ENCODE measurements at places on chromosomes 11 and 22.
A peak's percentile ranks its signal among the peaks of the same experiment; 100 is the strongest.

- no peak for DNase-seq
These were observed 1.6 kb downstream of the CD5 start for GRCh38 chr11:61103851-61104423.

- no peak for DNase-seq
These were observed 24.6 kb downstream of the ELF5 start for GRCh38 chr11:34488855-34489557.

DNA sequence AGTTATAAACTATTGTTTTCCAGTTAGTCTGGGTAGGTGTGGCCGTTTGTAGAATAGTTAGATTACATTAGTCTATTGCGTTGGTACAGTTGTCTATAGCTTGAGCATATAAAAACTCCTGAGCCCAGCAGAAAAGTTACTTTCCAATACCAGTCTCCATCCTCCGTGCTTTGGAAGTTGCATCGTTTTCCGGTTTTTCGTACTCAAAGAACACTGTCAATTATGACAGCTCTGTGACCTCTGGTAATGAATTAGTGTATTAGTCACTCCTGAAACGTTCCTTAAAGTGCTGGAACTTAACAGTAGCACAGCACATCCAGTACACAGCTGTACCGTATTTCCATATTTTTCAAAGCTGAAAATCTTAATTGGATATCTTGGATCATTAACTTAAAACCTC, 808 bp upstream of the MSANTD2 start:
- DNase-seq = no peak

- DNase-seq = no peak
These were observed 109.4 kb upstream of the KIRREL3 start for GRCh38 chr11:127109796-127110480.

DNA sequence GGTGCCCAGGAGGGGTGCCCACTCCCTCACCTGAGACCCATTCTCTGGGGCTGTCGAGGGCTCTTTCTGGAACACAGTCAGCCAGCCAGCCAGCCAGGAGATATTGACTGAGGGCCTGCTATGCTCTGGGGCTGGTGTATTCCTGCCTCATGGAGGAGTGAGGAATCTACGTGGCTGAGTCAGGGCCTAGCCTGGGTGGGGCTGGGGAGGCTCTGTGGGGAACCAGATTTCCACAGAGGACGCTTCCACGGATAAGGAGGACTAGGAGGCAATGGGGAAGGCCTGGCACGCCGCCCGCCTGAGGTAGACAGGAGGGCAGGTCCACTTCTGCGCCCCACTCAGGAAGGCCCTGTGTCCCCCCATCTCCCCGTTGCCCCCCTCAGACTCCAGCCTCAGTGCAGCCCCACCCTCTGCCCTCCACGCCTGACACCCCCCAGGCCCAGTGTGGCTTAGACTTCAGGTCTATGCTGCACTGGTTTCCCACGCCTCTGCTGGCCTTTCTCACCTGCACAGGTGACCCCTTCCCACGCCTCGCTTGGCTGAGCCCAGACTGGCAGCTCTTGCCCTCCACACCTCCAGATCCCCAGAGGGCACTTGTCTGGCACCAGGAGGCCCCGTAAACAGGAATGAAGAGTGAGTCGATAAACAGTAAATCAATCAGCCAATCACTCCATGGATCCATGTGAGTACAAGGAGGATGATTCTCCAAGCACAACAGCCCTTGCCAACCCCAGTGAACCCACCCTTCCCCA, 37.5 kb downstream of the MACROD1 start:
- DNase-seq = no peak

- DNase-seq = no peak
These were observed 13.4 kb downstream of the CD5 start for GRCh38 chr11:61115498-61116224.

DNA sequence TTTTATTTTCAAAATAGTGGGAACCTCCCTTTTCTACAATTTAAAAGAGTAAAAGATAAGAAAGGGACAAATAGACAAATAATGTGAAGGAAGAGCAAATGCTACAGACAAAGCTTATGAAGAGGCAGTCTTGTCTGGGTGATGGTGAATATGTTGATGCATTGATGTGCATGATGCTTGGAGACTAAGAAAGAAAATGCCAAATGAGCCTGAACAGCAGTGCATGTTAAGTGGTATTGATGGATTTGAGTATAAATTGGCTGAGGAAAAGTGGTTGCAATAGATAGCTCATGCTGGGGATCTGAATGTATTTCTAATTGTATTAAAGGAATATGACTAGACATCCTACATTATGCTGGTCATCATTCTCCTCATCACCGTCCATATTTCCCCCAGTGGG, 268.6 kb upstream of the ANO5 start:
- no peak for DNase-seq

DNA sequence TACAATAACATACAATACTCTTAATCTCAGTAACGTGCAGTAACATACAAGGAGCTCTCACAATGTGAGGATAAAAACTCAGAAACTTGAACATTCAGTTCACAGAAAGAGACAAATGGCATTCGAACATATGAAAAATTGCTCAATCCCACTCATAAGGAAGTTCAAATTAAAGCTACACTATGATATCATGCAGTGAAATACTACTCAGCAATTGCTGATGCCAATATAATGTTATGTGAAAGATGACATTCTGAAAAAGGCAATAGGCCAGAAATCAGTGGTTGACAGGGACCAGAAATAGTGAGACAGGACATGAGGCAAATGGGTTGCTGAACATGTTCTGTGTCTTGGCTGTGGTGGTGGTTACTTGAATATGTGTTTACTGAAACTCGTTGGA, 33.7 kb upstream of the PITPNB start:
- no peak for DNase-seq

DNA sequence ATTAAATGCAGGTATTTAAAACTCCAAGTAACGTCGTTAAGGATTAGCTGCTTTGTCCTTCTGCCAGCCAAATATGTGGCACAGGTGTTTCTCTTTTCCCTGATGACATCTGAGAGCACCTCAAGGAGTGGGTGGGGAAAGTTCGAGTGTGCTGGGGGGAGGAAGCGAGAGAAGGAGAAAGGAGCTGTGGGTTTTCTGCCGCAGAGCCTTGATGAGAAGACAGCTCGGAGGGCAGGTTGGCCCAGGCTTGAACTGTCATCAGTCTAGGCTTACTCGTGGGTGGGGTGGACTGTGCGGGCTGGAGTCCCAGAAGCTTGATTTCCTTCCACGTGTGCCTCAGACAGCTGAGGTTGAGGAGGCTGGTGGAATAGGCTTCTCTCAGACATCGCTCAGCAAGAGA, 15.2 kb upstream of the SORL1-AS1 start:
- no peak for DNase-seq

DNA sequence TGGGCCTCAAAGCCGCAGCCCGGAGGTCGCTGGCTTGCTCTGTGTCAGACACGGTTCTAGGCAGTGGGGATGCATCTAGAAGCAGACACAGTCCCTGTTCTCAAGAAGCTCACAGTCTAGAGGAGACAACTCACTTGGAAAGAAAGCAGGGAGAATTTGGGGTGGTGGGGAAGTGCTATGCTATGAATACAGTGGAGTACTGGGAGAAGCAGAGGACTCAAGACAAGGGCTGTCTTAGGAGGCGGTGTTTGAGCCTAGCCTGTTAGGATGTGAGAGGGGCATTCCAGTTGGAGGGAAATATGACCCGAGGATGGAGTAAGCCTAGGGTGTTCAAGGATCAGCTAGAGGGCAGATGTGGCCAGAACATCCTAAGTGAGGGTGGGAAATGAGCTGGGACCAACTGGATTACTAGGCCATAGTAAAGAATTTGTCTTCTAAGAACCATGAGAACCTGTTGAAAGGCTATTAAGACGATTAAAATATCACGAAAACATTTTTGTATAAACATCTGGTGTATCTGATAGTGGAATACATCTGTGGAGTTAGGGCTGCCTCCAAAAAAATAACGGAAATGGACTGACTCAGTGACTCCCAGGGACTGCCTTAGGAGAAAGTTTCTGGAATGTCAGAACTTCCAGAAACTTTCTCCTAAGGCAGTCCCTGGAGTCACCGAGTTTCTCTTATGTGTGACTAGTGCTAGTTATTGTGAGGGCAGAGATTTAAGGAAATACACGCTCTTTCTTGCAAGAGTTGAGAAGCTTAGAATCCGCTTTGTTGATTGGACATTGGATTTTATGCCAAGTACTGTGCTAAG, 1.1 kb upstream of the PITPNB start:
- peak; percentile 2 for DNase-seq

- no peak for DNase-seq
These were observed 63.7 kb downstream of the ETS1 start for GRCh38 chr11:128523641-128524040.

- DNase-seq = no peak
These were observed 50.4 kb upstream of the ARHGAP20 start for GRCh38 chr11:110762590-110762989.

DNA sequence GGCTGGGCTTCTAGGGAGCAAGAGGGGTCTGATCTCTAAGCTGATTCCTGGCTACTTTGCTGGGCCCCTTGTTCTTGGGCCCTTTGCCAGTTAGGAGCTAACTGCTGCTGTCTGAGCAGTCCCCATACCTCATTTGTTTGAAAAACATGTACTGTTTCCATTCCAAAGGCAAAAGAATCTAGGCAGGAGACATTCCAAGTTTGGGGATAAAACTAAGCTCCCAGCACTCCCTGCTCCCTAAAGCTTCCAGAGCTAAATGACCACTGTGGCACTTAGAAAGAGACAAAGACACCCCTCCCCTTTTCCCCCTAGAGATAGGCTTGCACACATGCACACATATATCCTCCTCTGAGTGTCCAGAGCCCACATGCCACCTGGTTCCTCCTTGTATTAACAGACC, 22.7 kb upstream of the RRM1 start:
- DNase-seq = no peak

- DNase-seq = no peak
These were observed 34.8 kb upstream of the SOX10 start for GRCh38 chr22:38018938-38019827.

GRCh38 chr22:26442086-26442756, 13.2 kb downstream of the ASPHD2 start:
- no peak for DNase-seq

DNA sequence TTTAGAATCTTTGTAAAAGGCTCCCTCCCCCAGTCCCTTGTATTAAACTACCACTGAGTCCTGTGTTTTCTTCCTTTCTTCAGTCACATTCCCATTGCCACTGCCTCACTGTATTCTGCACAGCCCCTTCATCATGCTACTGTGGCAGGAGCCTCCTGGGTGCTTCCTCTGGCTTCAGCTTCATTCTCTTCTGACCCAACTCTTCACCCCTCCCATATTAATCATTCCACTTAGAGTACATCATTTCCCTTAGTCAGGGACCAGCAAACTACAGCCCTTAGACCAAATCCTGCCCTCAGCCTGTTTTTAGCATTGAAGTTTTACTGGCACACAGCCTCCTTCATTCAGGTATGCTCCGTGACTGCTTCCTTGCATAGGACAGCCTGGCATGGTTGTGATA, 127.7 kb upstream of the MTNR1B start:
- no peak for DNase-seq

DNA sequence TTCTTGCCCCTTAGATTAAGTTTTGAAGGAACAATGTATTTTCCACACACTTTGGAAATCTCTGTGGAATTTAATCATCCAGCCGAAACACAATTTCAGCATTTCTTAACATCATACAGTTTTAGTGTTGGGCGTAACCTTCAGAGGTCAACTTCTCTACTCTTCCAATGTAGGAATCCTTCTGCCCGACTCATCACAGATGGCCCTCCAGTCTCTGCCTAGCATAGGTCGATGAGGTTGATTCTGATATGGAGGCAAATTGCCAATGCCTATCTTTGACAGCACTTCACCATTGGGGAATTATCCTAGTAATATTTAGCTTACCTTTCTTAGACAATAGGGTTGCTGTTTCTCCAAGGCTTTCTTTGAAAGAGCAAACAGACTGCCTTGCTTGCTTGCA, 175.7 kb upstream of the TTC12 start:
- no peak for DNase-seq

- DNase-seq = no peak
These were observed 11.6 kb upstream of the RIC3 start for GRCh38 chr11:8180469-8180868.

DNA sequence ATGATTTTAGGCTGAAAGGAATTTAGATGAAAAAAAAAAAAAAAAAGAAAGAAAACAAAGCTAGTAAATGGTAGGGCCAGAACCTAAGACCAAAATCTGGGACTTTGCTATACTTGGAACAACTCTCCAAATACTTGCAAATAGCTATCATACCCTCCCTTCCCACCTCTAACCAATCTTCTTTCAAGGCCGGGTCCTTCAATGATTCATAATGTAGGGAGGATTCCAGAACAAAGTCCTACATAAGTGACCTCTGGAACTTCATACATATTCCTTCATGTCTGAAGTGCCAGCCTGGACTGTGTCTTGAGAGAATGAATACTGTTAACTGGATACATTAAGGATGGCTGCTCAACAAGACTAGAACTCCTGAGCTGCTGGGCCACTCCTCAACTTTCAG, 9.9 kb downstream of the STK33 start:
- DNase-seq = no peak

DNA sequence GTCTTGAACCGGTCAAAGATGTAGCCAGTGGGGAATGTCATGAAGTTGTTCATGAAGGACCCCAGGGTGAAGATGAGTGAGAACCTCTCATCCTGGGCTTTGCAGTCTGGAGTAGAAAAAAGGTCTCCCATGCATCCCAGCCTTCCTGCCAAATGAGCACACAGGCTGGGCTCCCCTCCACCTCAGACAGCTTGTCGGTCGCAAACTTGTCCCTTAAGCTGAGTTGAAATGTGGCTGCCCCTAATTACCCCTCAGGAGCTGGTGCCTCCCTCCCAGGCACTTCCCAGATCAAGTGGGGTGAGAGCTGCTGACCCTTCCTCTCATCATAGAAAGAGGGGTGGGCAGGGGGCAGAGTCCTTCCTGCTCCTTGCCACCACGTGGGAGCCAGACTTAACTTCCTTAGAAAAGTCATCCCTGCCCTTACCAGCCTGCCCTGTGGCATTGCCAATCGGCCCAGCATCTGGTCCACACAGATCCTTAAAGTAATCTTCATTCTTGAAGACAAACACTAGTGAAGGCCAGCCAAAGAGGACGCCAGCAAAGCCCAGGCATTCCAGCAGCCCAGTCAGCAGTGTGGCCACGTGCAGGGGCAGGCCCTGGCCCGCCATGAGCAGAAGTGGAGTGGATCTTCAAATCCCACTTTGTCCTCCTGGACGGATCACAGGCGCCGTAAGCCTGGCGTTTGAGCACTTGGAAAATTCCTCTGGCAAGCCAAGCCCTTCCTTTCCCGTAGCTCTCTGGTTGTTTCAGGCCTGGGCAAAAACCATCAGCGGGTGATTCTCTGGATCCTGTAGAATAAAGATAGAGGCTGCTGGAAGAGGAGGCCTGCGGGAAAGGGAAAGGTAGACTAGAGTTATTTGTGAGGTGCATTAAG, 1.1 kb downstream of the SLC43A3 start:
- no peak for DNase-seq

Measured in stimulated activated CD4-positive, alpha-beta T cell treated with anti-CD3 and anti-CD28 coated beads, Interleukin-1b, Interleukin-23, amount 100 ng/mL, for 1 hour (primary cell).